ENCODE measurements at places on chromosomes 5 and 9.
A peak's percentile ranks its signal among the peaks of the same experiment; 100 is the strongest.

DNA sequence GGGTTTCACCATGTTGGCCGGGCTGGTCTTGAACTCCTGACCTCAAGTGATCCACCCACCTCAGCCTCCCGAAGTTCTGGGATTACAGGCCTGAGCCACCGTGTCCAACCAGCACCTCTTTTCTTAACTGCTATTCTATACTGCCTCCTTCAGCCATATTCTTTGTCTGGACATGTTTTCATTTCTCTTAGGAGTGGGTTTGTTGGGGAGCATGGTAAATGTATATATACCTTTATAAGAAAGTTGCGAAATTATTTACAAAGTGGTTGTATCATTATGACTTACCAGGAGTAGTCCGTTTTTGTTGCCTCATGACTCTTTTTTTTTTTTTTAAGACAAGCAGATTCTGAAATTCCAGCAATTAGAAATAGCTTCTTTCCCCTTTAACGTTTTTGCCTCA lies 38.7 kb downstream of the CDC42SE2 start:
- DNase-seq, result no peak

DNA sequence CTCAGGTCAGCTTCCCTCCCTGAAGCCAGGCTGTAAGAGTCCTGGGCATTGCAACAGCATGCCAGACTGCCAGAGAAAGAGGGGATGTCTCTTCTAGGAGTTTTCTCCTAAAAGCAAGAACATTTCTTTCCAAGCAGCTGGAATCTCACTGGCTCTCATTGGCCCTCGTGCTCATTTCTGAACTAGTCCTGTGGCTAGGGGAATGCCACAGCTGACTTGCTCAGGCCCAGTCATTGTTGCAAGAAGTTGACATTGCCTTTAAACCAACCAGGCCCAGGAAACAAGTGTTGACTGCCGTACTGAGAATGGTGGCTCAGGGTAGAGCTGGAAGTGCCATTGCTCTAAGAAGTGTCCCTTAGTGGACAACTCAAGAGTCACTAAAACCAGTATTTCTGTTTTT lies 15.0 kb upstream of the CEP120 start:
- no peak for DNase-seq

DNA sequence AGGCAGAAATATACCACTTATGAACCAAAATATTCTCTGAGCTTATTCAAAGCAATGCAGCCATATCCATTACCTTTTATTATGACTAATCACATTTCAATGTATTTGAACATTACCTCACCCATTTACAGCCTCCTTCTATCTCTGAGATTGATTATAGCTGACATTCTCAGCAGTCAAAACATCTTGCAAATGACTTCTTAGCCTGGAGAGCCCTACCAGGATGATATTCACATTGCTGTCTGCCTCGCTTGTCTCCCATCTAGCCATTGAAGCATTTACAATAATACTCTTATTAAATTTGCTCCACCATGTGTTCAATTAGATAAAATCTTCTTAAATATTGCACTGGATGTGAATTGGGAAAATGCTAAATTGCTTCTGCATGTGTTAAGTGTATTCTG lies 1879.9 kb upstream of the ACO1 start:
- no peak for DNase-seq

- peak; percentile 84 for DNase-seq
These were observed 41.0 kb downstream of the CYFIP2 start for GRCh38 chr5:157306692-157307471.

- DNase-seq, result no peak
These were observed 2.7 kb downstream of the TNC start for GRCh38 chr9:115115117-115115880.

GRCh38 chr5:142801495-142801871 lies 31.3 kb downstream of the ARHGAP26 start:
- DNase-seq, result no peak

DNA sequence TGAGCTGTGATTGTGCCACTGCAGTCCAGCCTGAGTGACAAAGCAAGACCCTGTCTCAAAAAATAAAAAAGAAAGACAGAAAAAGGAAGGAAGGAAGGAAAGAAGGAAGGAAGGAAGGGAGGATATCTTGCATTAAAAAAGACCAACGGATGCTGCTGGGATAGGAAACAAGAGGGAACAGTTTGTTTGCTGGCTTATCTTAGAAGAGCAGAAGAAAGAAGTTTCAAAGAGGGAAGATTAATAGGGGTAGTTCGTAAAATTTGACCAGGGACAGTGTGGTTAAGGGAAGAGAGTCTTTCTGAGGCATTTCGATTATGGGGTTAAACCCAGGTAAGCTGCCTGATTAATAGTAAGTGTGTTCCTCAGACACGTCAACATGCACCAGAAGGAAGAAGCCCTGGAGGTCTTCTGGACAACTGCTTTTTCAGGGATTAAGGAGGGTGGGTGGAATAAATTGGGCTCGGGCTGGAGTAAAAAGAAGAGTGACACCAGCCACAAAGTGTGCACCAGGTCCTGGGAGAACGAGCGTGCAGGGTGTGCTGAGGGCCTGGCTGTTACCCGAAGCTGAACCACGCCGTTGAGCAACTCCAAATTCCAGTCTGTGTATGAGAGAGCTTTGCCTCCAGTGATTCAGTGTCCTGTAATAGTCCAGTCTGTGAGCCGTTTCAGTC lies 24.8 kb downstream of the FYB1 start:
- DNase-seq, result no peak

GRCh38 chr9:122377241-122378164 lies 6.7 kb downstream of the PTGS1 start:
- no peak for DNase-seq

- DNase-seq, result no peak
These were observed 126.0 kb upstream of the FAM120A start for GRCh38 chr9:93325307-93326035.

DNA sequence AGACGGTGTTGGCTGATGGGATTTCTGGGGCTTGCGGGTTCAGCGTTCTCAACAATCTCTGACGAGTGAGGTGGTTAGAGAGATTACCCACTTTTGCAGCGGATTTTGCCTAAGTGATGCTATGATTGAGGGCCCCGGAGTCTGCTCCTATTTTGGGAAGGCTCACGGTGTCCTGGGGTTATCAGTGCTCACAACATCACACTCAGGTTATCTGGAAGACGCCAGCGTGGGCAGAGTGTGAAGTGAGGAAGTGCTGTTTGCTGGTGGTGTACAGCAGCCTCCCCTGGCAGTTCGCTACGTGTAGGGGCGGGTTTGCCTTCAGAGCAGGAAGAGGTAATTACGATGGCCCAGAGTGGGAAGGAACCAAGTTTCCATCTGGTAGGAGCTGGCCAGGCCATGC lies 341.2 kb upstream of the IRX2 start:
- DNase-seq, result no peak

DNA sequence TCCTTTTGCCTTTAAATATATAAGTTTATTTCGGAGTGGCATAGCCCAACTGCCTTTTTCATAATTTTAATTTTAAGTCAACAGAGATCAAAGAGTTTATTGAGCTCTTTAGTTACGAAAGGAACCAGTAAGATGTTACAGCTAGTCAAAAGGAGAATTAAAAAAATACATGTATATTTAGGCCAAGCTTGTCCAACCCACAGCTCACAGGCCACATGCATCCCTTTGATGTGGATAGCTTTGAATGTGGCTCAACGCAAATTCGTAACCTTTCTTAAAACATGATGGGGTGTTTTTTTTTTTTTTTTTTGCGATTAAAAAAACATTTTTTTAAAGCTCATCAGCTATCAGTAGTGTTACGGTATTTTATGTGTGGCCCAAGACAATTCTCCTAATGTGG lies 50.2 kb upstream of the IL31RA start:
- DNase-seq, result no peak

- no peak for DNase-seq
These were observed at the start of gene RNF208 for GRCh38 chr9:137222190-137223077. RNF208 (minus strand) TSS chr9:137222240; CDS start chr9:137221212, 1,028 bp downstream.

All from CD4-positive, CD25-positive, alpha-beta regulatory T cell (primary cell).